Sigmoid colon (tissue), 7 donors: ENCODE measurements at places on chromosomes 11 and 22.

- no peak for DNase-seq
These were observed 907 bp downstream of the SERPINH1 start for GRCh38 chr11:75562836-75563484.

DNA sequence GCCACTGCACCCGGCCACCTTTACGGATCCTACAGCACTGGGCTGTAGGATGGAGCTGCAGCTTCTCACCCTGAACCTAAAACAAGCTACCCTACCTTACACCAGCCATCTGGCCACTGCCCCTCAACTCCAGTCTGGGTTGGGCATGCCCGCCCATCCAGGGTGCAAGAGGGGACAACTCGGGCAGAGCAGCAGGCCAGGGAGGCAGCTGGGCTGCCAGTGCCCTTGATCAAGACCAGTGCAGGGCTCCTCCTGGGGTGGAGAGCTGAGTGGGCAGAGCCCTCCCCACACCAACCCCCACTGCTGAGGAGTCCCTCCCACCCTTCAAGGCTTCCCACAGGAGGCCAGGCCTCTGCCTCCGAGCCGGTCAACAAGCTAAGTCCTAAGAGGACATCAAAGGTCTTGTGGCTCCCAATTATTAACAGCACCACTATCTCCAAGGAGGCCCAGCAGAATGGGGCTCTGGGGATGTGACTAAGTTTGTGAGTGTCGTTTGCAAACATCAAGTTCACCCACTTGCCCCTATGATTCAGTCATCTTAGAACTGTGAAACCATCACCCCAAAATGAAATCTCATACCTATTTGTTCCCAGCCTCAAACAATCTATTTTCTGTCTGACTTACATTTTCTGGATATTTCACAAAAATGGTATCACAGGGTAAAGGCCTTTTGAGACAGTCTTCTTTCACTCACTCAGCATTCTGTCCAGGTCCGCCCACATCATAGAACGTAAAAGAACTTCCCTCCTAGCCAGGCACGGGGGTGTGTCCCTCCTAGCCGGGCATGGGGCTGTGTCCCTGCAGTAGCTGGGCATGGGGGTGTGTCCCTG is 11.0 kb downstream of the GATD1 start:
- DNase-seq: no peak

- no peak for DNase-seq
These were observed 86.0 kb downstream of the C11orf87 start for GRCh38 chr11:109507836-109508561.

DNA sequence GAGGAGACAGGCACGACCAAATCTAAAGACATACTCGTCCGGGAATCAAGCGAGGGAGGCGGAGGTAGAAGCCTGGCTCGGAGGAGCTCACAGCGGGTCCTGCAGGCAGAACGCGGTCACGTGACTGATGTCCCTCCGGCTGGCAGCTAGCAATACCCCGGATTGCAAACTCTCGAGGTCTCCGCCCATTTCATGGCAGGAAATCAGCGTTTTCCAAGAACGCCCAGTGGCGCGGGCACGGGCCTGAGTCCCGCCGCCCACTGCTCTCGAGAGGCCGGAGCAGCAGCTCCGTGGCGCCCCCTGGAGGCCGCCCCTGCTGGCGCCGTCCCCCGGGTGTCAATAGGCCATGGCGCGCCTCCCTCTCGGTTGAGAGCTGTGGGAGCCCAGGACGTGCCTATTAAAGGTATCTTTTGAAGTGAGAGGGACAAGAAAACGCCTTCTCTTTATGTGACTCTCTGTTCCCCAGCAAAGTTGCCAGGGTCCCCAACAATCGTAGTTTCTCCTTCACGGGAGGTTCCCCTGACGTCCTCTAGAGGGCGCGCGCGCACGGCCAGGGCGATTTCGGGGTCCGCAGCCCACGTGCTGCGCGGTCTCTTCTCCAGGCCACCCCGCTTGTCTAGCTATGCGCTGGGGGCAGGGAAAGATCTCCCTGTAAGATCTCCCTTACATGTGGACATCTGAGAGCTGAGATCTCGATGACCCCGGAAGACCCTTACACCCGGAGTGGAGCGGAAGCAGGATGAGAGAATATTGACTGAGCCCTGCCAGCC is 37.3 kb upstream of the RBFOX2 start:
- DNase-seq: peak; percentile 97

GRCh38 chr22:37897807-37898206 is 8.3 kb upstream of the MICALL1 start:
- no peak for DNase-seq

DNA sequence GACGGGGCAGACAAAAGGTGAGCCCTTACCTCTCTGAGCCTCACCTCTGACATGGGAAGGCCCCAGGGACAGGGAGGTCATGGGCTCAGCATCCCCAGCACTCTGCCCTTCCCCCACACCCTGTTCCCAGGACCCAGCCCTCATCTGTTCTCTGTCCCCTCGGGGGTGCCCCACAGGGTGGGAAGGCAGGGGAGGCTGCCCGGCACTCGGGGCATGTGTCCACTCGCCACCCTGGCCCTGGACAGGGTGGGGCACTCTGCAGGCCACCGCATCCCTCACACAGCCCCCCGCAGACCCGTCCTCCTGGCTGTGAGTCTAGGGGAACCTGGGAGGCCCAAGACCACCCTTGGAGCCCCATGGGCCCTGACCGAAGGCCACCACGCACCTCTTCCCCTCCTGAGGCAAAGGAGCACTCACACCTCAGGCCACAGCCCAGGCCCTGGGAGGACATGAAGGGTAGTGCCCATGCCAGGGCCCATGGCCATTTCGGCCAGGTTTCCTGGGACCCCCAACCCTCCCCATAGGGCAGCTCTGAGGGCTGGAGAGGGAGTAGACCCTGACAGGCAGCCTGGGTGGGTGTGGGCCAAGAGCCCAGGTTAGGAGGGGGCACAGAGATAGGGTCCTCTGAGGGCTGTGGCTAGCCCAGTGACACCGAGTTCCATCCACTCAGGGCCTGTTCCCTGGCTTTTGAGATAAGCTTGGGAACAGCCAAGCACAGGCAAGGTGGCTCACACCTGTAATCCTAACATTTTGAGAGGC is 193.1 kb downstream of the IGLL1 start:
- DNase-seq: no peak

DNA sequence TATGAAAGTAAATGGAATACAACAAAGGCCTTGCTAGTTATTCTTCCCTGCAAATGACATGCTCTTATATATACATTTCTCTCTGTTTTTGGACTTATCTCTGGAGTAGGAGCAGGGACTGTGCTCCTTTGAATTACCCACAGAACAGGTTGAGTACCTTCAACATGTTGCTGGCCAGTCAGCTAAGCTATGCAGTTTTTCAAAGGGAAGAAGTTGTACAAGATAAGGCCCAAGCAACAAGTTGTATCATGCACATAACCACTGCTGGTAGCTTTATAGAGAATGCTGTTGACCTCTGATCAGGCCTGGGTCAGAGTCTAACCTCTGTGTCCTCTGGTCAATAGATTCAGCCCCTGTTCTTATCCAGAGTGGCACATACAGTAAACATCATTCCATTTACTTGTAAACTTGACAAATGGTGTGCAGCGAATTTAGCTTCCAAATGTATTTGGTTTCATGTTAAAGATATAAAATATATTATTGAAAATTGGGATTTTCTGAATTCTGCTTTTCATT is 99.6 kb downstream of the C11orf87 start:
- DNase-seq: no peak

DNA sequence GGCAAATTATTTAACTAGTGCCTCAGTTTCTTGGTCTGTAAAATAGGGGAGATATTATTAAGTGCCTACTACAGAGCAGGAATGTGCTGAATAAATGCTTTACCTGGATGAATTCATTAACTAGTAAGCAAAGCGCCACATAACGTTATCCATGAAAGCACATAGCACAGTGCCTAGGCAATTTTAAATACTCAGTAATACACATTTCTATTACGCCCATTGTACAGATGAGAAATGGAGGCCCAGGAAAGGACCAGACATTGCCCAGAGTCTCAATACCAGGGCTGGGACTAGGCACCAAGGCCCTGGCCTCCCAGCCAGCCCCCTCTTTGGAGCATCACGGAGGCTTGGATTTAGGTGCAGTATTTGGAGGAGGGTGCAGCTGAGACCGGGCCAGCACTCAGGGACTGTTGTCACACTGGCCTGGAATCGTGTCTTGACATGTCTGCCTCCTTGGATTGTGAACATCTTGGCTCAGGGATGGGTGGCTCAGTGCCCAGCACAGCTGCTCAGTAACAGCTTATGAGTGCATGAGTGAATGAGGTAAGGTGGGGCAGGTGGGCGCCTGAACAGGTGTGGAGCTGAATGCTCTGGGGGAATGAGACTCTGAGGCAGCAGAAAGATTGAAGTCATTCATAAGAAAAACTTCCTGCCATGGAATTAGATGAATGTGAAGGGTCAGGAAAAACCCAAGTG is 42.1 kb upstream of the TPBGL start:
- peak; percentile 57 for DNase-seq

GRCh38 chr11:17489751-17490150 is 13.1 kb upstream of the ABCC8 start:
- DNase-seq: no peak

- DNase-seq: no peak
These were observed 727 bp downstream of the OSBP2 start for GRCh38 chr22:30695351-30695851.

DNA sequence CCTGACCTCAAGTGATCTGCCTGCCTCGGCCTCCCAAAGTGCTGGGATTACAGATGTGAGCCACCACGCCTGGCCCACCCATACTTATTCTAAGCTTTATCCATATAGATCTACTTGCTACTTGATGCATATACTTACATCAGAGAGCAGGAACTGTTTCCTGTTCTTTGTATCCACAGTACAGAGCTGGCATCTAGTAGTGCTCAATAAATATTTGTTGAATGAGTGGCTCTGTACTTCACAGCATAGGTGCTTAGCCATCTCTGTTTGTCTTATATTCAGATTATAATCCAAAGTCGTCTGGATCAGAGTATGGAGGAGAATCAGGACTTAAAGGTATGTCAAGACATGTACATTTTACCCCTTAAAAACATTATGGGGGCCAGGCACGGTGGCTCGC is 38.6 kb upstream of the DLAT start:
- DNase-seq: no peak

- DNase-seq: no peak
These were observed 140.8 kb downstream of the PKNOX2 start for GRCh38 chr11:125305345-125305744.

GRCh38 chr22:41687901-41688364 is 734 bp downstream of the SNU13 start:
- DNase-seq: no peak

DNA sequence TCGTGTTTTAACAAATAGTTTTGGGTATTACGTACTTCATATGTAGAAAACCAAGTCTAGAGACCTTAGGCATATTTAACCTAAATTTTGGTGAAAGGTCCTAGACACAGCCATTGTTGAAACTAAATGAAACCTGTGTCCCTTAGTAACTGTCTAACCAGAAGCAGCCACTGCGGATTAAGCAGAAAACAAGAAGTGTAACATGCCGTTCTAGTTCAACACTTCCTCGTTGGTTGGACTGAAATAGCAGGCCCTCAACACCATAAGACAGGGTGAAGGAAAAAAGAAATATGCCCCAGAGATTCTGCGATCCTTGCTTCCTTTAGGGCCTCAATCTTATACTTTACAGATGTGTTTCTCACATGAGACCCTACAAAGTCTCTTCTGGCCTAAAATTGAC is 2.0 kb downstream of the NAA40 start:
- no peak for DNase-seq
